ENCODE measurements at places on chromosomes 1 and 21.

DNA sequence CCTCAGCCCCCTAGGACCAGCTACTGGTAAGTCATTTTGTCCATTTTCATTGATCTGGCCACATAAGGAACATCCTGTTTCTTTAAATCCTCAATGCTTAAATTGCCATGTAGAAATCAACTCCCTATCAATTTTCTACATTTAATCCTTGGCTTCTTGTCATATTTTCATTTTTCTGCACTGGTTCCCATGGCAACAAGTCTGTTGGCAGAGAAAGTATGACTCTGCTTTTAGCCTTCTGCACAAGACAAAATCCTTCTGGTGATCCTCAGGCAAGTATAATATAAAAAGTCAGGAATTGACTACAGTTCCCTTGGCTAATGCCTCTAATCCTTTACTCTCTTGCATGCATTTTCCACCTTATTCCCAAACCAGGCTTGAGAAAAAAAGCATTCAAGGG lies 65.0 kb downstream of the LRRC40 start:
- no peak for DNase-seq

- no peak for DNase-seq
These were observed 134.4 kb downstream of the OMA1 start for GRCh38 chr1:58412071-58412580.

DNA sequence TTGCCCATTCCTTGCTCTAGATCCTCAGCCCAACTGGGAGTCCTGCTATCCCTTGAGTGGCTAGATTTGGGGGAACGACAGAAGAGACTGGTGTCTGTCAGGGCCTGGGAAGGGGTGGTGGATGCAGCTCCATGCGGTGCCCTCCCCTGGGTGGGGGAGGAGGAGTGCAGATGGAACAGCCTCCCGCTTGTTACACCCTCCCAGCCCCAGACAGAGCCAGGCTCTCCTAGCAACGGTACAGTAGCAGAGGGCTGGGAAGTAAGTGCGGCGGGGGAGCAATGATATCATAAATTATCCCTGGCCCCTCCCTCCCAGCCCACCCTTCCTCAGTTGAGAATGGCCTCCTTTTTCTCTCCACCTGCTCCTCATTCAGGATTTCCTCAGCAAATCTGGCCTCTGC lies 37.2 kb downstream of the RHBG start:
- DNase-seq, result no peak

- no peak for DNase-seq
These were observed 68.9 kb downstream of the NMNAT2 start for GRCh38 chr1:183349201-183349711.

- DNase-seq, result no peak
These were observed 474.5 kb downstream of the PTPRC start for GRCh38 chr1:199113265-199113869.

DNA sequence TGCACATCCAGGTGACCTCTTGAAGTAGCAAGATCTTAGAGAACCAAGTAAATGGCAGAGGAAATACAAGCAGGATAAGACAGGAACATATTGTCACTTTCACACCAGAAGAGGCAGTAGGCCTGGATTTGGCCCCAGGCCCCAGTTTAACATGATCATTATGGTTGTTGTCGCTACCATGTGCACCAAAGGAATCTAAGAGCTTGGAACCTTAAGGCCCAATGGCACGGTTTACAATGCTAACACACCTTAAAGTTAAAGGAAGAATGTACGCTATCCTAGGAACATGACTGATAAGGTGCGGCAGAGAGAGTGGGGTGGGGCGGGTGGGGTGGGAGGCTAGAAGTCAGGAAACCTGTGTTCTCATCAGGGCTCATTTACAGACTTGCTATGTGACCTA lies 147.5 kb downstream of the ROR1 start:
- DNase-seq, result no peak

- DNase-seq, result no peak
These were observed 7.7 kb upstream of the TTLL7 start for GRCh38 chr1:84006591-84006990.
